ENCODE measurements at places on chromosomes 4 and X.
A peak's percentile ranks its signal among the peaks of the same experiment; 100 is the strongest.

DNA sequence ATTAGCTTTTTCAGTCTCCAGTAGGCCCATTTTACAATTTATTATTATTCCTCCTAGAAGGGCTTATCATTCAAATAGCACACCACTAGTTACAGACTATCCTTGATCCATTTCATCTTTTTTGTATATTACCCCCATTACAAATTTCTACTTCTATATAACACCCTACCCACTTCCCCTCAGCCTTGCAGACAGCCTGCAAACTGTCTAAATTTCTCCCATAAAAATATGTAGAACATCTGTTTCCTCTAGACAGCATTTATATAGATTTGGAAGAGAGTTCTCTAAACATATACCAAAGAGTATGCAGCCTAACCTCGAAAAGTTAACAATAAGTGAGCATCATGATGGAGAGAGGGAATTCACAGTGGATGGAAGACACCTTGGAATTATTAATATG lies 30.8 kb downstream of the COMMD8 start:
- no peak for DNase-seq

- DNase-seq, result no peak
Observed at GRCh38 chr4:33025236-33025635, 2305.1 kb downstream of the PCDH7 start.

GRCh38 chr4:113869743-113870375 lies 108.3 kb upstream of the CAMK2D start:
- DNase-seq, result no peak

- no peak for DNase-seq
Observed at GRCh38 chr4:186724058-186724863, 605 bp upstream of the FAT1 start.

- DNase-seq, result no peak
Observed at GRCh38 chr4:545612-546011, 30.5 kb downstream of the TMEM271 start.

DNA sequence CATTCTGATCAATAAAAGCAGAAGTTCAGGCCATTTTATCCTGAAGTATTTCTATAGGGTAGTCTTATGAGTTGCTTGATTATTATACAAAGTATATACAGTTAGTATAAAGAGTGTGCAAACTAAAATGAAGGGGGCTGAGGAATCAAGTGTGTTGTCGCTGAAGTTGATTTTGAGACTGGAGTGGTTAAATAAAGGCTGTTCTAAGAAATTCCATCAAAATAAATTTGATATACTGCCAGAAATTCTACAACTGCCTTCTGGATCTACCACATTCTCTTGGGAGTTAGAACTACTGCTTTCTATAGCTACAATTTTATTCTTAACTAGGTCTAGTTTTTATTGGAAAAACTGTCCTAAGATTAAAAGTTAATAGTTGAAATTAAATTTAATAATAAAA lies 12.4 kb downstream of the EDNRA start:
- no peak for DNase-seq

DNA sequence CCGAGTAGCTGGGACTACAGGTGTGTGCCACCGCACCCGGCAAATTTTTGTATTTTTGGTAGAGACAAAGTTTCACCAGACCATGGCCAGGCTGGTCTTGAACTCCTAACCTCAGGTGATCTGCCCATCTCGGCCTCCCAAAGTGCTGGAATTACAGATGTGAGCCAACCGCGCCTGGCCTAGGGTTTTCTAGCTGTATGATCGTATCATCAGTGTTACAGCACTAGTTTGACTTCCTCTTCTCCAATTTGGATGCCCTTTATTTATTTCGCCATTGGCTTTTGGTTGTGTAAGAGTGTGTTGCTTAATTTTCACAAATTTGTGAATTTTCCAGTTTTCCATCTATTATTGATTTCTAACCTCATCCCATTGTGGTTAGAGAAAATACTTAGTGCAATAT lies 5.2 kb downstream of the TKTL1 start:
- DNase-seq, result no peak

- DNase-seq, result no peak
Observed at GRCh38 chr4:73865431-73866096, 3.6 kb upstream of the CXCL1 start.

DNA sequence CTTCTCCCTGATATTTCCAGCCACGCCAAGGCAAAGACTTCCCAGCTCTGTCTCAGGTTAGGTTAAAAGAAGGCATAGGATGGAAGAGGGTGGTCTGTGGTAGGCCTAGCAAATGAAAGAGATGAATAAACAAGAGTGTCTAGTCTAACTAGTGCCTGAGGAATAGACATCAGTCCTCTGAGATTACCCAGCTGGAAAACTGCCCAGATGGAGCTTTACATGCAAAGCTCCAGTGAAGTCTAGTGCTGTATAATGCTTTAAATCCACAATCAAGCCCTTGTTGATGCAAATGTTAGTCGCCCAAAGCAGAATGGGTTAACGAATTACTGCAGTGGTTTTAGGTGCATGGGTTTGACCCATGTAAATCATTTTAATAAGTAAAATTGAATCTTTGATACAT lies 24.8 kb upstream of the GUCY1B1 start:
- peak; percentile 59 for DNase-seq

GRCh38 chr4:123580981-123581664 lies 184.5 kb downstream of the SPRY1 start:
- DNase-seq, result no peak

- DNase-seq, result no peak
Observed at GRCh38 chr4:75169020-75169419, 236.1 kb downstream of the PARM1 start.

DNA sequence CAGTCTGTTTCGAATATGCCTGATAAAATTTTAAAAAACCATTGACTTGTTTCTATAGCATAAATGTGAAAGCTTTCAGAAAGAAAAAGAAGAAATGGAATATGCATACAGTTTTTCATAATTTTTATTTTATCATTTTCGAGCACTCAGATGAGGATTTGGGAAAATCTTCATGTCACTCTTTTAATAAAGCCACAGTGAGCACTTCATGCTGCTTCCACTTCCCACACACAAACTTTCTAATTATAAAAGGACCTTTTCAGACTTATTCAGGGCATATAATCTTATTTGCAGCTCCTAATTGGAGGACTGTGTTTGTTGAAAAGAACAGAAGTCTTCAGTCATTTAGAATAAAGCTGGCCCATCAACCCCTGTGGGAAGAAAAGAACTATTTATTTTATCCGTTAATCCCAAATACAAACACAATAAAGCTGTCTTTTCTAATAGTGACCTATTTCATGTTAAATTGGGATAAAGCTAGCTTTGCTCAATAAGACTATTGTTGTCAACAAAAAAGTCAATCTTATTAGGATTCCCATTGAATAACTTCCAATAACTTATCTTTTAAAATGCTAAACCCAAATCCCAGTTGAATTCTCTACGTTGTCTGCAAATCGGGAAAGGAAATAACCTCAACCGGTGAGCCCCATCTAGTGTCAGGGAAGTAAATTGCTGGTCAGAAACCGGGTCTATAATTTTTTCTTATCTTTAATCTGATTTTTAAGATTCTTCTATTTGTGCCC lies 211.5 kb downstream of the PDGFRA start:
- peak; percentile 3 for DNase-seq

DNA sequence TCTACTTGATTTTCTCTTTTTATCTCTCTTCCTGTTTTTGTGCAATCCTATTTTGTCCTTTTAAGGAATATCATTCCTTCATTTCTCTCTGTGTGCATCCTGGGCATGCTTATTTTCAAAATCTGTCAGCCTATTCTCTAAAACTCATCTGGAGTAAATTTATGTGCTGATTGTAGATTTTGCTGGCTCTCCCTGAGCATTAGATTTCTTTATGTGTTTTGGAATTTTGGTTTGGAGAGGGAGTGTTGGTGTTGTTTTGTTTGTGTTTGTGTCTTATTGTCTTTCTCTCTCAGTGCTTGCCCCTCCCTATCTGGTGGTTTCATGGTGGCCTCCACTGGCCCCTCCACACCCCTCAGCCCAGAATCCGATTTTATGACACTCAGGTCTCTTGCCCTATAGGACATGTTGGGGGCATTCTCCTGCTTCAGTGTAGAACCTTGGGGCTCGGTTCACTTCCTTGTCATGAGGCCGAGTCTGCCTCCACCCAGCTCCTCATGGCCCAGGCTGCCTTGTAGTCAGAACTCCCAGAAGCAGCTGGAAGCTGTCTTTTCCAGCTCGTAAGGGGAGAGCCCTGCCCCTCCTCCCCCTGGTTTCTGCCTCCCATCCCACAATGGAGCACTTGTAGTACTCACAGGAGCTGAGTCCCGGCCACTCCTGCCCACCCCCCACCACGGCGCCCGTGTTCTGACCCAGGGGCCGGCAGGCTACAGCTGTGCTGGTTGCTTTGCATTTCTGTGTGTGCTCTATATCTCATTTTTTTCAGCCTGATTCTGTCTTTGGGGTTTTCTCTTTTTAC lies 24.5 kb upstream of the PJA1 start:
- no peak for DNase-seq
